ENCODE measurements at places on chromosomes 4 and X.
A peak's percentile ranks its signal among the peaks of the same experiment; 100 is the strongest.

GRCh38 chrX:133783274-133783673 lies 202.1 kb downstream of the GPC3 start:
- H3K27me3 ChIP-seq: peaks cover 13% of the 10 kb centered on the region
- no peaks in the 10 kb centered on the region for H3K4me1 ChIP-seq
- no peak for DNase-seq

- no peaks in the 10 kb centered on the region for H3K36me3 ChIP-seq
- H3K4me3 ChIP-seq: no peak overlapping the region
- no peak overlapping the region for H3K27ac ChIP-seq
- DNase-seq: peak; percentile 14
- H3K27me3 ChIP-seq: no peaks in the 10 kb centered on the region
Observed at GRCh38 chr4:65580551-65580950, 89.7 kb downstream of the EPHA5 start.

DNA sequence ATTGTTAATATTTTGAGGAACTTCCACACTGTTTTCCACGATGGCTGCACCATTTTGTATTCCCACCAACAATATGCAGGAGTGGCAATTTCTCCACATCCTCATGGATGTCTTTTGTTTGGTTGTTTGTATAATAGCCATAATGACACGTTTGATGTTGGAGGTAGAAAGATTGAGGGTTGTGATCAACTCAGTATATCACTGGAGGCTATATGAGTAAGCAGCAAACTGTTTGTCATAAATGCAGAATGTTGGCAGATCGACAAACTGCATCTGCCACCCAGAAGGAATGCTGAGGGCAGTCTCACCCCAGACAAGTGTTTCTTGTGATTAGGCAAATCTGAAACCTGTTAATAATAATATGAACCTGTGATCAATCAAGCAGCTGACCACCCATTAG lies 243.9 kb upstream of the WDFY3 start:
- DNase-seq: no peak
- H3K4me3 ChIP-seq: no peak overlapping the region
- H3K27ac ChIP-seq: no peak overlapping the region
- no peaks in the 10 kb centered on the region for H3K27me3 ChIP-seq

GRCh38 chrX:136260776-136261175 lies 9.6 kb upstream of the MAP7D3 start:
- DNase-seq: peak; percentile 72
- no peaks in the 10 kb centered on the region for H3K36me3 ChIP-seq
- no peaks in the 10 kb centered on the region for H3K4me1 ChIP-seq
- no peaks in the 10 kb centered on the region for H3K27me3 ChIP-seq

DNA sequence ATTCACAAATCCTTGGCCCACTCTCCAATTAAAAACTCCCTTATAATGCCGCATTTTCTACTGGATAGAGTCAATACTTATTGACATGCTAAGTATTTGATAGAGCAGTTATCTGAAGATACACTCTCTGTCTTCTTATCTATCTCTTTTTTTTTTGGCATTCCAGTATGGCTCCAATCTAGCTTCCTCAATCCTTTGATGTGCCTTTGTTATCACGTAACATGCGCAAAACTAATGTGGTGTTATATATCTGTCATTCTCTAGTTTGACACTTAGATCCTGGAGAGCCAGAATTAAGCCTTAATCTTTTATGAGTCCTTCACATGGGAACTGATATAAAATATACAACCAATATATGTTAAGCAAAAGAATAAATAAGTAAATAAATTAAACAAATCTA lies 54.7 kb downstream of the VSIG4 start:
- DNase-seq: no peak
- no peaks in the 10 kb centered on the region for H3K27me3 ChIP-seq
- no peaks in the 10 kb centered on the region for H3K4me1 ChIP-seq
- no peaks in the 10 kb centered on the region for H3K36me3 ChIP-seq
- no peak overlapping the region for H3K4me3 ChIP-seq

- DNase-seq: no peak
- H3K27me3 ChIP-seq: no peaks in the 10 kb centered on the region
- no peak overlapping the region for H3K27ac ChIP-seq
- H3K36me3 ChIP-seq: no peaks in the 10 kb centered on the region
Observed at GRCh38 chr4:71210823-71211222, 128.0 kb upstream of the SLC4A4 start.

GRCh38 chr4:89397441-89397840 lies 89.8 kb upstream of the GPRIN3 start:
- DNase-seq: no peak
- H3K36me3 ChIP-seq: no peaks in the 10 kb centered on the region
- H3K27me3 ChIP-seq: no peaks in the 10 kb centered on the region
- no peak overlapping the region for H3K27ac ChIP-seq

GRCh38 chr4:100708776-100709175 lies 191.0 kb upstream of the EMCN start:
- H3K36me3 ChIP-seq: no peaks in the 10 kb centered on the region
- H3K4me3 ChIP-seq: no peak overlapping the region
- DNase-seq: no peak
- H3K27me3 ChIP-seq: no peaks in the 10 kb centered on the region
- no peak overlapping the region for H3K27ac ChIP-seq
- H3K4me1 ChIP-seq: no peaks in the 10 kb centered on the region

GRCh38 chr4:93042746-93043145 lies 739.0 kb downstream of the GRID2 start:
- no peak overlapping the region for H3K27ac ChIP-seq
- H3K27me3 ChIP-seq: no peaks in the 10 kb centered on the region
- H3K4me3 ChIP-seq: no peak overlapping the region
- no peak for DNase-seq
- no peaks in the 10 kb centered on the region for H3K4me1 ChIP-seq

DNA sequence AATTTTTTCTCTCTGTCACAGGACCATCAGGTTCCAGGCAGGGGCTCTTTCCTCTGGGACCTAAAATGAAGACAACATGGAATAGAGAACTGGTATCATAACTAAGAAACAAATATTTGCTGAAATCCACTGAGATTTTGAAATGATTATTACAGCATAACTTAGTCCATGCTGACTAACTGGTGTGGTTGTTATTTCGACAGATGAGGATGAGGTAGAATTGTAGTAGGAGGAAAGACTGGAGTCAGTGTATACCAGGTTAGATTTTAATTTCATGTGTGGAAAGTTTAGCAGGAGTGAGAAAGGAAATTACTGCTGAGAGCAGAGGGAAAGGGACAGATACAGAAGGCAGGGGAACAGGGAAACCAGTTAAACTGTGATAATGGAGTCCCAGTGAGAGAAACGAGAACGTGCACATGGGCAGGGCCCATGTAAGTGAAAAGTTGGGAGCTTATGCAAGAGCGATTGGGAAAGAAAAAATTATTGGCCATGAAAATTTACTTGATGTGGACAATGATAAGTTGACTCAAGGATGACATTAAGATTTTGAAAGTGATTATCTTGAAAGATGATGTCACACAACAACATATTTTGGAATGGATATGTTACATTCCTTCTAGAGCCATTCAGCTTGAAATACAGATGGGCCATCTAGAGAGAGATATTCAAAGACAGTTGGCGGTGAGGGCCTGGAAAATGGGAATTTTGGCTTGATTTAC lies 98.7 kb upstream of the DDIT4L start:
- H3K27ac ChIP-seq: peak overlapping the region; percentile 68
- DNase-seq: peak; percentile 27
- no peaks in the 10 kb centered on the region for H3K27me3 ChIP-seq
- no peaks in the 10 kb centered on the region for H3K4me1 ChIP-seq

DNA sequence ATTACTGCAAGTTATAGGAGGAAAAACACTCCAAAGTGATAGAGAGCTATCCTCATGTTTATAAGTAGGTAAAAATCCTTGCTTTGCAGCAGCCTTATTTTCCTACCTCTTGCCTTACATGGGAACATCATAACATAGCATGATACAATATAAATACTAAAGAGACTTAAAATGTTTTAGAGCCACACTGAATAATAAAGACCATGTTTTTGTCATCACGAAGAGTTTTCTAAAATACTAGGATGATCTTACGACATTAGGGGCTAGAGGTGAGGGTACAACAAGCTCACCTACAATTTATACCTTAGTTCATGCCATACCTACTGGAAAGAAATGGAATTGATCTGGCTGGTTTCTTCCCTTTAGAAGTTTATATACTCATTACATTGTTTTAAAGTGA lies 184.8 kb downstream of the FBXW7 start:
- H3K36me3 ChIP-seq: no peaks in the 10 kb centered on the region
- H3K4me1 ChIP-seq: no peaks in the 10 kb centered on the region
- no peak for DNase-seq
- no peak overlapping the region for H3K27ac ChIP-seq

- DNase-seq: peak; percentile 75
- peak overlapping the region; percentile 64 for H3K4me3 ChIP-seq
- H3K27ac ChIP-seq: peak overlapping the region; percentile 65
- no peaks in the 10 kb centered on the region for H3K27me3 ChIP-seq
- H3K4me1 ChIP-seq: peaks cover 4% of the 10 kb centered on the region
Observed at GRCh38 chr4:187172340-187172761, 448.7 kb upstream of the FAT1 start.

DNA sequence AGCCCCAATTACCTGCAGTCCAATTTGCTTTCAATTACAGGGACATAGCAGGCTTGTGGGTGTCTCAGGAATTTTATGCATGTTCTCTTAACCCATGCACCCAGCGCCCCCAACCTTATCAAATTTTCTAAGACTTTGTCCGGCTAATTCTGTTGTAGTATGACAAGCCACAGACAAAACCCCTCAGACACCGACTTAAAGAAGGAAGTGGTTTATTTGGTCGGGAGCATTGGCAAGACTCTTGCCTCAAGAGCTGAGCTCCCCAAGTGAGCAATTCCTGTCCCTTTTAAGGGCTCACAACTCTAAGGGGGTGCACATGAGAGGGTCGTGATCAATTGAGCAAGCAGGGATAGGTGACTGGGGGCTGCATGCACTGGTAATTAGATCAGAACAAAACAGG lies 28.7 kb upstream of the IL9R start:
- H3K36me3 ChIP-seq: no peaks in the 10 kb centered on the region
- no peaks in the 10 kb centered on the region for H3K27me3 ChIP-seq
- H3K27ac ChIP-seq: no peak overlapping the region
- no peak overlapping the region for H3K4me3 ChIP-seq

DNA sequence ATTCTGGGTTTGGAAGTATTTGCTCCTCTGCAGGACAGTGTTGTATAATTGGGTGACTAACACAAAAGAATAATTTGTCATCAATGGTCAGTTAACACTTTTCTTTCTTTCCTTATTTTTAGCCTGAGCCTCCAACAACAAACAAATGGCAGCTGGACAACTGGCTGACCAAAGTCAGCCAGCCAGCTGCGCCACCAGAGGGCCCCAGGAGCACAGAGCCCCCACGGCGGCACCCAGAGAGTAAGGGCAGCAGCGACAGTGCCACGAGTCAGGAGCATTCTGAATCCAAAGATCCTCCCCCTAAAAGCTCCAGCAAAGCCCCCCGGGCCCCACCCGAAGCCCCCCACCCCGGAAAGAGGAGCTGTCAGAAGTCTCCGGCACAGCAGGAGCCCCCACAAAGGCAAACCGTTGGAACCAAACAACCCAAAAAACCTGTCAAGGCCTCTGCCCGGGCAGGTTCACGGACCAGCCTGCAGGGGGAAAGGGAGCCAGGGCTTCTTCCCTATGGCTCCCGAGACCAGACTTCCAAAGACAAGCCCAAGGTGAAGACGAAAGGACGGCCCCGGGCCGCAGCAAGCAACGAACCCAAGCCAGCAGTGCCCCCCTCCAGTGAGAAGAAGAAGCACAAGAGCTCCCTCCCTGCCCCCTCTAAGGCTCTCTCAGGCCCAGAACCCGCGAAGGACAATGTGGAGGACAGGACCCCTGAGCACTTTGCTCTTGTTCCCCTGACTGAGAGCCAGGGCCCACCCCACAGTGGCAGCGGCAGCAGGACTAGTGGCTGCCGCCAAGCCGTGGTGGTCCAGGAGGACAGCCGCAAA lies 106.0 kb downstream of the KLHL8 start:
- H3K27me3 ChIP-seq: no peaks in the 10 kb centered on the region
- no peak overlapping the region for H3K27ac ChIP-seq
- H3K4me3 ChIP-seq: no peak overlapping the region
- peaks cover 19% of the 10 kb centered on the region for H3K4me1 ChIP-seq
- H3K36me3 ChIP-seq: peaks cover 16% of the 10 kb centered on the region
- DNase-seq: no peak

- H3K27me3 ChIP-seq: no peaks in the 10 kb centered on the region
- H3K36me3 ChIP-seq: no peaks in the 10 kb centered on the region
- H3K27ac ChIP-seq: no peak overlapping the region
Observed at GRCh38 chrX:103878466-103879122, 46.5 kb upstream of the RAB9B start.

GRCh38 chr4:182225257-182225852 lies 17.8 kb upstream of the TENM3 start:
- peaks cover 3% of the 10 kb centered on the region for H3K4me1 ChIP-seq
- no peak overlapping the region for H3K27ac ChIP-seq
- no peak for DNase-seq
- no peaks in the 10 kb centered on the region for H3K36me3 ChIP-seq
- H3K4me3 ChIP-seq: no peak overlapping the region

GRCh38 chr4:106691749-106692148 lies 323.2 kb upstream of the GIMD1 start:
- H3K27me3 ChIP-seq: no peaks in the 10 kb centered on the region
- no peaks in the 10 kb centered on the region for H3K36me3 ChIP-seq
- no peak overlapping the region for H3K4me3 ChIP-seq
- H3K4me1 ChIP-seq: no peaks in the 10 kb centered on the region
- DNase-seq: no peak
- no peak overlapping the region for H3K27ac ChIP-seq

GRCh38 chr4:139295942-139296299 lies 5.4 kb upstream of the NAA15 start:
- peak overlapping the region; percentile 96 for H3K4me3 ChIP-seq
- H3K27ac ChIP-seq: no peak overlapping the region
- no peaks in the 10 kb centered on the region for H3K4me1 ChIP-seq
- no peaks in the 10 kb centered on the region for H3K27me3 ChIP-seq
- DNase-seq: no peak

DNA sequence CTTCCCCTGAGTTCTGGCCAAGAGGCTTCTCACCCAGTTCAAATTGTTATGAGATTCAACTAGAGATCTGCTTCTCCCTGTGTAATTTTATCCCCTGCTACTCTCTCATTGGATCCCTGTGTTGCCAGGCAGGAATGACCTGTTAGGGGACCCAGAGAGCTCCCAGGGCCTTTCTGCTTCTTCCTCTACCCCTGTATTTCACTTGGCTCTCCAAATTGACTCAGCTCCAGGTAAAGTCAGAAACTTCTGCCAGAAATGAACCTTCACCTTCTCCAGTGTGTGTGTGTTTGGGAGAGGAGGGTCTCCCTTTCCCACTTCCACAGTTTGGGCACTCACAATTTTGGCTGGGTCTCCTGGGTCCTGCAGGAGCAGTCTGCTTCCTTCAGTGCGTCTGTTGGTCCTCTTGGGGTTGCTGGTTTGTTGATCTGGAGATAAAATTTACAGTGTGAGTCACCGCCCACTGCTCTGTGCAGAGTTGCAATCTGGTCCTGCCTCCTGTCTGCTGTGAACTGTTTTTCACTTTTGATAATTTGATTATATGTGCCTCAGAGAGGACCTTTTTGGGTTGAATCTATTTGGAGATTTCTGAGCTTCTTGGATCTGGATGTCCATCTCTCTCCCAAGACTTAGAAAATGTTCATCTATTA lies 112.4 kb upstream of the EDA2R start:
- H3K36me3 ChIP-seq: no peaks in the 10 kb centered on the region
- no peak overlapping the region for H3K4me3 ChIP-seq
- DNase-seq: no peak
- H3K27me3 ChIP-seq: no peaks in the 10 kb centered on the region

All from mesenchymal stem cell (in vitro differentiated cells and primary cell).